Peyer's patch (tissue), 4 donors: ENCODE measurements at places on chromosomes 13 and 19.
A peak's percentile ranks its signal among the peaks of the same experiment; 100 is the strongest.

DNA sequence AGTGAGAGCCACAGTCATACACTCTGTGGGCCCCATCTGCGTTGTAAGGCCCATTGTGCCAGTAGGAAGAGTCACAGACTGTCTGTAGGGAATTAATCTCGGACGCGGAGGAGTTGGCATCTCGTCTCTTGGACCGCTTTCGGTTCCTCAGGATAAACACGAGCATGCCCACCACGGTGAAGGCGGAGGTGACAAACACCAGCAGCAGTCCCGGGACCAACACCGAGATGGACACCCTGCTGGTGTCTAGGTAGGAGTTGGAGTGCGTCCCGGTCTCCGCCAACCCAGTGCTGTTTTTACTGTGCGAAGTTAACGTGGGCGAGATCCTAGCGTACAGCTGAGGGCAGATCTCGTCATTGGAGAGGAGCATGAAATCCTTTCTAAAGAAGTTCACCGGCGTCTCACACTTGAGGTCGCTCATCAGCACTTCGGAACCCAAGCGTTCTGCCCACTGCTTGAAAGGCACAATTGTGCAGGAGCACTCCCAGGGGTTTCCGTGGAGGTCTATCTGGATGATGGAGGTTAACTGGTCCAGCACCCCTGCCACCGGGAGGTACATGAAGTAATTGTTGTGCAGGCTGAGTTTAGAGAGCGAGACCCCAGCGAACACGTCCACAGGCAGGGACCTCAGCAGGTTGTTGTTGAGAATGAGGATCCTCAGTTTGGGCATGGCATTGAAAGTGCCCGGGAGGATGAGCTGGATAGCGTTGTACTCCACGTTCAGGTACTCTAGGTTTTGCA is 2.7 kb downstream of the SLITRK1 start:
- H3K4me3 ChIP-seq = no peak overlapping the region
- H3K27ac ChIP-seq = no peak overlapping the region
- H3K36me3 ChIP-seq = no peaks in the 10 kb centered on the region
- H3K27me3 ChIP-seq = no peaks in the 10 kb centered on the region

GRCh38 chr19:40217934-40218890 is at the start of gene TTC9B:
Gene TTC9B, minus strand, starts transcription at chr19:40218384. Its CDS starts 3 bp downstream, at chr19:40218381.
- no peaks in the 10 kb centered on the region for H3K36me3 ChIP-seq
- H3K27ac ChIP-seq = no peak within 1 kb of the TSS
- no peak within 1 kb of the TSS for H3K4me3 ChIP-seq
- DNase-seq = no peak
- peaks cover 22% of the 10 kb centered on the region for H3K4me1 ChIP-seq
- H3K27me3 ChIP-seq = no peaks in the 10 kb centered on the region

DNA sequence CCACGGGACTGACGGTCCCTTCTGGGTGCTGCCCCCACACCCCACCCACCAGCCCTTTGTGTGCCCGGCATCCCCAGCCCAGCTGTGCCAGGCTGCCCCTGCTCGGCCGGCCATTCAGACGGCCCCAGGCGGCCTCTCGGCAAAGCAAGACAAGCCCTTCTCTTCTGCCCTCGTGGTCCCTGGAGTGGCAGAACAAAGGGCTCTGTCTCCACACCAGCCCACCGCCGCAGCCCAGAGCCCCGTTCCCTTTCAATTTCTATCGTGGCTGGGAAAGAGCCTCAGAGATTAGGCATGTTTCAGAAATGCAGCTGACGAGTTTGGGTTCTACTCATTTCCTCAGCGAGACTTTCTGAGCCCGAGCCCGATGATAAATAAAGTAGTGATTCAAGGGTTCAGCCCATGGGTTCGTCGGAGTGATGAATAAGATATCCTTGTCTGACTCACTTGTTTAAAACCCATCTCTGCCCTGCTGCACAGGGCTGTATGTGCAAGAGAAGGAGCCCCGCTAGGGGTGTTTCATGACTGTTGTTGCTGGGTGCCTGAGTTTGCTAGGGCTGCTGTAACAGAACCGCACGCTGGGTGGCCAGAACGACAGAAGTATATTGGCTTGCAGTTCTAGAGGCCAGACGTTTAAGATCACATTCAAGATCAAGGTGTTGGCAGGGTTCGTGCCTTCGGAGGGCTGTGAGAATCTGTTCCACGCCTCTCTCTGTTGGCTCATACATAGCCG is 4.3 kb downstream of the MYO9B start:
- DNase-seq = peak; percentile 59
- H3K27ac ChIP-seq = peak overlapping the region; percentile 93
- no peaks in the 10 kb centered on the region for H3K27me3 ChIP-seq
- no peaks in the 10 kb centered on the region for H3K36me3 ChIP-seq
- H3K4me1 ChIP-seq = peaks cover 38% of the 10 kb centered on the region

DNA sequence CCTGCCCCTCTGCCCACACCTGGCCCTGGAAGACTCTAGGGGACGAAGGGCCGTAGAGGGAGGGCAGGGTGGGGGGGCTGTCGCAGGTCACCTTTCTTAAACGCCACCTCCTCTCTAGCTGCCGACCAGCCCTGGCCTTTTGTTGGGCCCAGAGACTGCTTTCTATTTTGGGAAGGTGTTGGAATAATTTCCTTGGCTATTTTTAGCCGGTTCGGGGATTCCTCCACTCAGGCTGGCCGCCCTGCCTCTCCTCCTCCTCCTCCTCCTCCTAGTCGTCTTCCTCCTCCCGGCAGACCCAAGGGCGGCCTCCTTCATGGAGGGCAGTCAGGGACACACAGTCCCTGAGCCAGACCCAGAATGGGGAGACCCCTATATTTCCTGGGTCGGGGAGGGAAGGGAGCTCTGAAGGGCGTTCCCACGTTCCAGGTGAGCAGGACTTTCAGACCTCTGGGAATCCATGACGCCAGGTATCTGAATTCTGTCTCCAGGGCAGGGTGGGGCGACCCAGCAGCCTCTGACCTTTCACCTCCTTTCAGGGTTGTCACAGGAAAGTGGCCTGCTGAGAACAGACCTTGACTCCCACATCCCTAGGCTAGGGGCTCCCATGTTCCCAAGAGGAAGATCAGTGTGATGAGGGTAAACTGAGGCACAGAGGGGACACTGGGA is 19.9 kb downstream of the GADD45B start:
- DNase-seq = no peak
- H3K36me3 ChIP-seq = no peaks in the 10 kb centered on the region
- no peaks in the 10 kb centered on the region for H3K27me3 ChIP-seq
- peak overlapping the region; percentile 53 for H3K4me3 ChIP-seq

GRCh38 chr13:34553376-34553775 is 388.7 kb upstream of the NBEA start:
- no peaks in the 10 kb centered on the region for H3K36me3 ChIP-seq
- H3K4me3 ChIP-seq = no peak overlapping the region
- H3K27me3 ChIP-seq = no peaks in the 10 kb centered on the region
- no peaks in the 10 kb centered on the region for H3K4me1 ChIP-seq
- no peak for DNase-seq
- no peak overlapping the region for H3K27ac ChIP-seq

DNA sequence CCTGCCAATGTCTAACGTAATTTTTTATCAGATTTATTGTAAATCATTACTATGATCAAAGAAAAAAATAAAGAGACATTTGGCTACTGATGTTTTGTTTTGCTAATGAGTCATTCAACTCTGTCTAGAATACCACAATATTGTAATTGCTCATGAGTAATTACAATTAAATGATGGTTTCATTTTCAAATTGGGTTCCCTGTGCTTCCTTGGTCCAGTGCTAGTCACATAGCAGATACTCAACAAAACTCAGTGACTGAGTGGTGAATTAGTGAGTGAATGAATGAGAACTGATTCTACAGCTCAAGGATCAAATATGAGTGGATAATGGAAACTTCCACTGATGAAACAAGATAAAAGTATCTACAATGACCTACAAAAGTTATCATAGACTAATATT is 304.7 kb downstream of the POU4F1 start:
- no peaks in the 10 kb centered on the region for H3K4me1 ChIP-seq
- no peaks in the 10 kb centered on the region for H3K27me3 ChIP-seq
- no peak for DNase-seq
- H3K27ac ChIP-seq = no peak overlapping the region
